ENCODE measurements at places on chromosomes 6 and 20.

DNA sequence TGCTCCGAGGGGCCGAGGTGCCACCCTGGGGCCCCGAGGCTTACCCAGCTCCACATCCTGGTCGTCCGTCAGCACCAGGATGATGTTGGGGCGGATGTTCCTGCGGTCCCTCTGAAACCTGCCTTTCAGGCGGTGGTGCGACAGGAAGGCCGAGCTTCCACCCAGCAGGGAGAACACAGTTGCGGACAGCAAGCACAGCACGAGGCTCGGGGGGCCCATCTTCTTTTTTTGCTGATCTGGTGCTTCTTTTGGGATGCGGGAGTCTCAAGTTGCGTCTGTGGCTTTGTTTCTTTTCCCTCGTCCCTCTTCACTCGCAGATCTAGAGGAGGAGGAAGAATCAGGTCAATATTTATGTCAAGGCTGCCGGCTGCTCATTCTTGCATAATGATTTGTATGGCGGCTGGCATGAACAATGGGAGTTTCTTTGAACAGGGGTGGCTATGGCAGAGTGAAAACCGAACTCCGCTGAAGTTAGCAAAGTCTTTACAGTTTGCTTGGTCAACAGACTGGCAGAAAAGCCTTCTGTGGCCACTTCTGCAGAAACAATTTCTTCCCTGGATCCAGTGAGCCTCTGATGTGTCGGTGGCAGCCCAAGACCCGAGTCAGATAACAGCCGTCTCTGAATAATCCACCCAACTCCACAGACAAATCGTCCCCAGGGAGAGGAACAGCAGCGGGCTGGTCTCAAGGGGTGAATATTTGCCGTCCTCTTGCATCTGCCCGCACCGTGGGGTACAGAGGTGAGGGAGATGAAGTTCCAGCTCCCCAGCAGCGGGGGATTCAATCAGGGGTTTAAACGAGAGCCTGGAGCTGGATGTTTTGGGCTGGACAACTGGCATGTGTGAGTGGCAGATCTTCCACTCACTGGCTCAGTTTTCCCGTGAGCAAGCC is 27.9 kb downstream of the SULF2 start:
- DNase-seq: no peak

DNA sequence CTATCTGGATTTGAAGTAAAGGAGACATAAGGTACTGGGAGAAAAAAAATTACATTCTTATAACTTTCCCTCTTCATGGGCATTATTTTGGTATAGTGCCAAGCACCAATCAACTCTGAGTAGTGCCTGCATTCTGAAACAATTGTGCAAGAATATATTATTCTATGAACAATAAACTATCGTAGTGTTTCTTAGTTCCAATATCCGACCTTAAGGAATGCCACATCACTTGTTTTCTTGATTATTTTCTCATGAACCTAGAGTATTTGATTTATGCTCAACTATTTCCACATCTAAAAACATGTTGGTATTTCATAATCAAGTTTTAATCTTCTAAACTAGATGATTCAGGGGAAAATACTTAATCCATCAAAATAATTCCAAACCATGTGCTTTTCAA is 294.4 kb upstream of the TBX18 start:
- DNase-seq: no peak

DNA sequence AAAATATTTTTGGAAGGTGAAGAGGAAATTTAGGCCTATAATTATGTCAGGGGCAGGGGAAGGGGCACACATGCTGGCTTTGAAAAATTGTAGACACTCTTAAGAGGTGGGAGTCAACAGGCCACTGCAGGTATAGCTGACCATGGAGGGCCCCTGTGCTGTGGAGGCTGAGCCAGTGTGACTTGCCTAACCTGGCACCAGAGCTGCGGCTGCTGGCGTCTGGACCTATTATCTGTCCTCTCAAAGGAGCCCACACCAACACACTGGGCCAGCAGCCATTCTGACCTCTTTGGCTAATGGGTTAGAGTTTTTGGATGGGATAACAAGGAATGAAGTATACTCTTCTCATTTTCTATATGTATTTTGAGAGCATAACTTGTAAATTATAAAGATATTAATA is 4.5 kb downstream of the GID8 start:
- DNase-seq: no peak

DNA sequence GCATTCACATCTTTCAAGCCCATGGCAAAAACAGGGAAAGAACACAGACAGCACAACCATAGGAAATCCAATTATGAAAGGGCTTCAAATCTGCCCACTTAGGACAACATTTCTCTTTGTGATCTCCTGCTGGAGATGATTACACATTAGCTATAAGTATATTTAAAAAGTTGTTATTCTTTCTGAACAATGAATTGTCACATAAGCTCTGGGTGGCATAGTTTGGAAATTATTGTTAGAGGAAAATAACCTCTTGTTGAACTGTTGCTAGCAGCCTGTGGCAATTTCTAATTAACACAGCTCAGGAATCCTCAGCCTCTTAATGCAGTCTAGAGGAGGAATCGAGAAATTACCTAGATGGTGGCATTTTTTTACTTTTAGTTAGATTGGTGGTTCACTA is 54.9 kb downstream of the BCAS1 start:
- DNase-seq: no peak

GRCh38 chr6:147257760-147258159 is 53.5 kb downstream of the STXBP5 start:
- DNase-seq: no peak

GRCh38 chr6:104421650-104422049 is 438.1 kb downstream of the HACE1 start:
- no peak for DNase-seq

GRCh38 chr6:34817446-34817845 is 25.6 kb downstream of the BLTP3A start:
- DNase-seq: no peak

GRCh38 chr20:17696287-17696686 is 3.5 kb upstream of the BANF2 start:
- DNase-seq: no peak

- DNase-seq: no peak
These were observed 157.9 kb downstream of the CD83 start for GRCh38 chr6:14275493-14275851.

DNA sequence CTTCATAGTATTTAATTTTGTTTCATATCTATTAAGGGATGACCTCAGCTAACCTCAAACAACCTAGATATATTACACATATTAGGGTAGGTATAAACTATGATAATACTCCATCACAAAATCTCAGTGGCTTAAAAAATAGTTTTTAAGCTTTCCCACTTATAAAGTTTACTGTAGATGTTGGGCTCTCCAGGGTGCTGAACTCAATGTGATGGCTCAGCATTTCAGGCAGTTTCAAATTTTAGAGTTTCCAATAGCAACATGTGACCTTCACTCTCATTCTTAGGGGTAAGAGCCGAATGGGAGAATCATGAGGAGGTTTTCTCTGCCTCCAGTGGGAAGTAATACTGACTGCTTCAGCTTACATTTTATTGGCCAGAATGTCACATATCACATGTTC is 357.3 kb downstream of the MEI4 start:
- no peak for DNase-seq

DNA sequence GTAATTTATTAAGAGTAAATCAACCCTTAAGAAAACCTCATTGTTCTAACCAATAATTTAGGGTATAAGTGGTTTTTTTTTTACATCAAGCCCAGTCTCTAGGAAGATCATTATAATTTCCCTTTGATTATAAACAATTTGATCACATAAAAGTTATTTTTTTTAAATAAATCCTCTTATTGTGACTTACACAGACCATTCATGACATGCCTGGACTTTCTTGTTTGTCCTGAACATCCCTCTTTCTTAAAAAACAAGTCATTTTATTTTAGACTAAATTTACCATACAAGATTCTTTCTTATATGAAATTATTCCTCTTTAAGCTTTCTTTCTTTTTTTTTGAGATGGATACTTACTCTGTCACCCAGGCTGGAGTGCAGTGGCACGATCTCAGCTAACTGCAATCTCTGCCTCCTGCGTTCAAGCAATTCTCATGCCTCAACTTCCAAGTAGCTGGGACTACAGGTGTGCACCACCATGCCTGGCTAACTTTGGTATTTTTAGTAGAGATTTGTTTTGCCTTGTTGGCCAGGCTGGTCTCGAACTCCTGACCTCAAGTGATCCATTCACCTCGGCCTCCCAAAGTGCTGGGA is 53.6 kb upstream of the AGPAT4 start:
- no peak for DNase-seq

- no peak for DNase-seq
These were observed 46.7 kb downstream of the RALY start for GRCh38 chr20:34040300-34040995.

- no peak for DNase-seq
These were observed 2.8 kb upstream of the ZBTB9 start for GRCh38 chr6:33451606-33452005.

- DNase-seq: peak; percentile 43
These were observed 443.5 kb downstream of the PREX1 start for GRCh38 chr20:48384147-48384818.

DNA sequence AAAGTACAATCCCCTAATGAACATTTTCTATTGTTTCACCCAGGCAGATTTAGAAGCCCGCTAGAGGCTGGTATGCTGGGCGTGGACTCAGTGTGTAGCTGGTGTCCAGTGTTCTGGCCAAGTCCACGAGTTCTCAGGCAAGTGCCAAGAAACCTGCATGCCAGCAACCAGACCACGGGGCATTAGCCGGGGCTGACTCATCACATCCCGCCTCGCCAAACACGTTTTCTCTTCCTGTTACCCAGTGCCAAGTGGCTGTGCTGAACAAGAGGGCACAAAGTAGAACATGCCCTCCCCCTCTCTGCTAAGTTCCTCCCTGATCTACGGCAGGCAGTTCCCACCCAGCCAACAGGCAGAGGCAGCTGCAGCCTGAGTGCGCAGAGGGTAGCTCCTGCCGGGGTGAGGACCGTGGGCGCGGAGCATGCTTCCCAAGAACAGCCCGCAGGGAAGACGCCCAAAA is 29.6 kb downstream of the RAMACL start:
- no peak for DNase-seq

DNA sequence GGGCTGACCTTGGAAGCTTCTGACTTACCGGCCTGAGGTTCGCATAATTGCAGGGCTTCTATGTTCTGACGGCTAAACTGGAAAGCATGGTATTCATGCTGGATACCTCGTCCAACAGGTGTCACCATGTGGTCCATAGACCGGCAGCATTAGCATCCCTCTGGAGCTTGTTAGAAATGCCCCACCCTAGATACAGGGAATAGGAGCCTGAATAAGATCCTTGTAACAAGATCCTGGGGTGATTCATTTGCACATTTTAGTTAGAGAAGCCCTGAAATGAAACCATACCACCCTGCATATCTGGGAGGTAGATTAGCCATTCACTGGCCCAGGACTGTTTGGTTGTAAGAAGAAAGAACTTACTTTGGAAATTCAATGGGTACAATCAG is 77.7 kb downstream of the TMEM170B start:
- DNase-seq: no peak

GRCh38 chr6:38715016-38715689 is at the start of gene DNAH8:
Gene DNAH8 (plus strand): TSS chr6:38715311. CDS start chr6:38722810, 7,499 bp downstream.
- peak; percentile 23 for DNase-seq

- no peak for DNase-seq
These were observed 103.1 kb upstream of the MRPS10 start for GRCh38 chr6:42320762-42321161.

GRCh38 chr6:43627008-43627825 is 1.8 kb downstream of the GTPBP2 start:
- DNase-seq: no peak

DNA sequence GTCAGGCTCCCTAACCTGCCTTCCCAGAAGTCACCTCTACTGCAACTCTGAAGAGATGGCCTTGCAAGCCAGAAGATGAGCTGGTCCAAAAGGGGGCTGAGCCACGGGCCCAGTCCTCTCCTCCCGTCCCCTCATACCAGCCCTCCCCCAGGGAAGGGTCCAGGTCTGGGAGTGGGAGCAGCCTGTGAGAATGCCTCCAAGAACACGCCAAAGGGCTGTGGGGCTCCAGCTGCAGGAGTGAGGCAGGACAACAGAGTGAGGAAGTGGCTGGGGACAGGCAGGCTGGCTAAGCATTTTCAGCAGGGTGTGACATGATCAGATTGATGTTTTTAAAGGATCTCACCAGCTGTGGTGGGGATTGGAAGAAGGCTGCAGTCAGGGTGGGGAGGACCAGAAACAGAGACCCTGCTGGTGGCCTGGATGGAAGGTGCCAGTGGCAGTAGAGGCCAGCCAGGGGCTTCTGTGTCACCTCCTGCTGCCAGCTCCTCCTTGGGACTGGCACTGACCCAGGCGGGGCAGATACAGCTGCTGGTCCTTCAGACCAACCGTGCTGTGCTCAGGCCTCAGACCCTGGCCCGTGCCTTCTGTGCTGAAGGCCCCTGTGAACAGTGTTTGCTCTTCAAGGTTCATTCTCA is 257.6 kb downstream of the NRN1 start:
- DNase-seq: no peak

All from GM12892 (cell line).